ENCODE measurements at places on chromosomes 16 and 17.

DNA sequence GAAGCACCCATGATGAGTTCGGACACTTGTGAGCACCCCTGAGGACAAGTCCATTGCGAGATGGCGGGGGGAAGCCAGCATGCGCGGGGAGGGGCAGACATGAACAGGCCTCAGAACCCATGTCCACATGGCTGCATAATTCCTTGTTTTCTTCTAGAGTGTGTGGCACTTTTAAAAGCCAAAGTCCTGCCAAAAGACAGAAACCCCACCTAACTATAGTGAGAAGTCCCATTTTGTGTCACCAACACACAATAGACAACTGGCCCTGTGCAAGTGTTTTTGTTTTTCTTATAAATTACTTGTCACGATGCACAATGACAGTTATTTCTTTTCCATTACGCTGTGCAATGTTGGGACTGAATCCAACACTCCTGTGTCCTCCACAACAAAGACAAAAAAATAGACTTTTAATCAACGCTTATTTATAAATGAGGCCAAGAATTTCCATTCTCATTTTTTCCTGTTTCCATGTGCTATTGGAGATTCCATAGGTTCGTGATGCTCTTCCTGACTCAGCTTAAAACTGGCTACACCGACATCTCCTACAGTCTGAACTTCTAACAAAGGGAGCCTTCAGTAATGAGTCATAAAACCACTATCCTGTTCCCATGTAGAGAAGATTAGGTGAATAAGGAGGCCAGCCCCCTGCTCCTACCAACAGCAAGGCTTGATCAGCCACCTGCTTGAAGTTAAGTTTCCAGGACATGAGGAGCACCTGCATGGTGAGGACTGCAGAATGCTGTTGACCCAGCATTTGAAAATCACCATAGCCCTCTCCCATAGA is 98.9 kb downstream of the ZNF423 start:
- DNase-seq, result no peak

DNA sequence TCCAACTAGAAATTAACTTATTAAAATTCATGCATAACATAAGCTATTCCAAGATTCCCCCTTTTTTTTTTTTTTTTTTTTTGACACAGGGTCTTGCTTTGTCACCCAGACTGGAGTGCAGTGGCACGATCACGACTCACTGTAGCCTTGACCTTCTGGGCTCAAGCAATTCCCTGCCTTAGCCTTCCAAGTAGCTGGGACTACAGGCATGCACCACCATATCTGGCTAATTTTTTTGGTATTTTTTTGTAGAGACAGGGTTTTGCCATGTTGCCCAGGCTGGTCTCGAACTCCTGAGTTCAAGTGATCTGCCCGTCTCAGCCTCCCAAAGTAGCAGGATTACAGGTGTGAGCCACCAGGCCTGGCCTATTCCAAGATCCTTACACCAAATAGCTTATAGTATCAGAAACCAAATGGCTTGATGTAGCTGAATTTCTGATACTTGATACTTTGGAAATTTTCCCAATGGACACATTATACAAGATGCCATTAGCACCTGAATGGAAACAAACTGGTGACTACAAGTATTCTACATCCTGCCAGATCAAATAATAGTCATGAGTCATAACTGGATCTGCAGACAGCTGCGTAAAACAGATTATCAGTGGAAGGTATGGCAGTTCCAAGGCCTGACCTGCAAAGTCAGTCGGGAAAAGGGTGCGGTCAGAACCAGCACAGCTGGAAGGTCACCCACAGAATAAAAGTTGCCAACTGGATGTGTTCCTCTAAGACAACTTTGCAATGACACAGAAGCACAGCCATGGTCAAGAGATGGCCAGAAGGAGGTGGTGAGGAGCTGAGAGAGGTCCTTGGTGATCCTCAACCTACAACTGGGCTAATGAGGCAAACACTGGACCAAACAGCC is 14.5 kb downstream of the TUBG1 start:
- DNase-seq, result no peak

- DNase-seq, result no peak
Measured at GRCh38 chr17:32335046-32335445, 6.9 kb downstream of the C17orf75 start.

GRCh38 chr16:57566436-57566835 is 24.0 kb downstream of the ADGRG5 start:
- DNase-seq, result peak; percentile 34

- DNase-seq, result no peak
Measured at GRCh38 chr17:5580969-5581368, 3.3 kb downstream of the NLRP1 start.

DNA sequence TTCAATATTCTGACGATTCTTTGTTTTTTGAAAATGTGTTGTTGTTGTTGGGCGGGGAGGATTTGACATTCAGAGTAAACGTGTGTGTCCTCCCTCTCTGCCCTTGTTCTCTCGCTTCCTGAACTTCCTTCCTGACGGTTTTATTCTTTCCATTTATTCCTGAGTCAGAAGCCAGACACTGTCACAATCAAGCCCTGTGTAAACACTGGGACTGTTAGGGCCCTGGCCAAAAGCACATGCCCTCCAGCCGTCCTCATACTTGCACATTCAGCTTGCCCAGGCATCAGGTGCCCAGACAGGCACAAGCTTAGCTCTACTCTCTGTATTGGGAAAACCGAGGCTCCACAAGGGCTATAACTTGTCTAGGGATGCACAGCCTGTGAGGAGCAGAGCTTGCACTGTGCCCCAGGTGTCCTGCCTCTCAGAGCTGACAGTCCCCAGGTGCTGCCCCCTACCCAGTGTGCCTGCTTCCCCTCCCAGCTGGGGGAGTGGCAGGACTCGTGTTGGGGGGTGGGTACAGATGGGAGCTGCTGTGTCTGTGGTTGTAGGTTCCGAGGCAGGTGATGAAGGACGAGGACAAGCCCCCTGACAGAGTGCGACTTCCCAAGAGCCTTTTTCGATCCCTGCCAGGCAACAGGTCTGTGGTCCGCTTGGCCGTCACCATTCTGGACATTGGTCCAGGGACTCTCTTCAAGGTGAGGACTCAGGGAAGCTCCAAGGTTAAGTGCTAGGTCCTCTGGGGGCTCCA is 9.7 kb downstream of the ADGRG3 start:
- no peak for DNase-seq

DNA sequence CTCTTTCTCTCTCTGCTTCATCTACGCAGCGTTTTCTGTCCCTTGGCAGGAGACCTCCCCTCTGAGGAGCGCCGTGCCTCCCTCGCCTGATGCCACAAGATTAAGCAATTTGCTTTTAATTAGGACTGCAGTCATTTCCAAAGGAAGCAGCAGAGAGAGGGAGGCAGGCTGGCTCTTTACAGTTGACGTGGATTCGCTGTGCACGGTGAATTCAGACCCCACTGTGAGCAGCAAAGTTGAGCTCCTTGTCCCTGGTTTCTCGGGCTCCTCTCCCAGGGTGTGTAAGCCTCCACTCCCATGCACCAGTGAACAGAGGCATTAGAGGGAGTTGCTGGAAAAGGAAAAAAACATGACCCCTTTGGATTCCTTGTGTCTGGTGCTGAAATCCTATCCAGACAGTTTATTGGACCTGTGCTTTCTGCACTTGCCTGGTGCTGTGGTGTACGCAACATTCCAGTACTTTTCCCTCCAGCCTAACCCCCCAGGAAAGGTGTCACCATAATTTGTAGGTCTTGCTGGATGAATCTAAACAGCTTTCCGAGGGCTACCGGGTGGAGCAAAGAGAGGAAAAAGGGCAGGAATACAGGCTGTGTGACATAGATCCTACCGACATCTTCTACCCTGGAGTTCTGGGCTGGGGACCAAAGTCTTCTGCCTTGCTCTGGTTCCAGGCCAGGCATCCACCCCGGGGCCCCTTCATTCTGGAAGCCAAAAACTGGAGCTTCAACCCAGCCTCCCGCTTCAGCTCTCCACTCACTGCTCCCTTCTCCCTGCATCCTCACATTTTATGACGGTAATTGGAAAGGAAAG is 171.0 kb downstream of the MAF start:
- no peak for DNase-seq

DNA sequence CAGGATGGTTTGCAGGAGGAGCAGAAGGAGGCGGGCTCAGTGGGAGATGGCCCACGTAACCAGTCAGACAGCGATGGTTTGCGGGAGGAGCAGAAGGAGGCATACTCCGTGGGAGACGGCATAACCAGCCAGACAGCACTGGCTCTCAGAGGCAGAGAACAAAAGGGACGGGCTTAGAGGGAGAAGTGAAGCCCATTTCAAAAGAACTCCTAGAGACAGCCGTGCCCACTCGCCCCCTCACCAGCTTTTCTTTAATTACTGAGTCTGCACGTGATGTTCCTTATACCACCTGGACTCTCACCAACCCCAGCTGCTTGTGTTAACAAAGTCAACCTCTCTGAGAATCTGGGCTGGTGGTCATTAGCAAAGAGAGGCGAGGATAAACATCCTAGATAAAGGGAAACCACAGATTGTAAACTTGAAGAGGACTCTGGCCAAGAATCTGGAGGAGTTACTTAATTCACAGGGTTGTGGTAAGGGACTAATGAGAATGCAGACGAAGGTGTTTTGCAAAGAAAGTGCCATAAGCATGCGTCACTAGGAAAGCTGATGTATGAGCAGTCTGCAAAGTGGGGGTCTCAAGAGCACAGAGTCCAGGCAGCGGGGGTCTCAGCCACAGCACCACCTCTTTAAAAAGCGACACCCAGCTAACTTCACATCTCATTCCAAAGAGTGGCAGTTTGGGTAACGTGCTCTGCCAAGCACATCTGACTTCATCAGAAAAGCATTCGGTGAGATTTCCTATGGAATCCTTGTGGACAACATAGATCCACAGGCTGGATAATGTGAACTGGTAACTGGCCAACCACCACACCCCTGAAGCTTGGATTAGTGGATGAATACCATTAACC is 51.7 kb downstream of the NXN start:
- no peak for DNase-seq

DNA sequence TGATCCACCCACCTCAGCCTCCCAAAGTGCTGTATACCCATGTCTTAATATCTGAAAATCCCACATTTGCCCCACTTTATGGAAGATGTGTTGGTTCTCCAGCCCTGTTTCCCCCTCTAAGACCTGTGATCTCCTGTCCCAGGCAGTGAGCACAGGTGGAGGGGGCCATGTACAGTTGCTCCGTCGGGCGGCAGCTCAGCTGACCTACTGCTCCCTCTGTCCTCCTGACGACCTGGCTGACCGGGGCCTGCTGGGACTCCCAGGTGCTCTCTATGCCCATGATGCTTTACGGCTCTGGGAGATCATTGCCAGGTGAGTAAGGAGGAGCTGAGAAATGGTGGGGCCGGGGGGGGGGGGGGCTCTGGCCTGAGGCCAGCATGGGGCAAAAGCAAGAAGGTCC is 6.7 kb upstream of the RNASEK start:
- no peak for DNase-seq

- DNase-seq, result peak; percentile 57
Measured at GRCh38 chr16:56357765-56358322, 67.5 kb downstream of the AMFR start.

DNA sequence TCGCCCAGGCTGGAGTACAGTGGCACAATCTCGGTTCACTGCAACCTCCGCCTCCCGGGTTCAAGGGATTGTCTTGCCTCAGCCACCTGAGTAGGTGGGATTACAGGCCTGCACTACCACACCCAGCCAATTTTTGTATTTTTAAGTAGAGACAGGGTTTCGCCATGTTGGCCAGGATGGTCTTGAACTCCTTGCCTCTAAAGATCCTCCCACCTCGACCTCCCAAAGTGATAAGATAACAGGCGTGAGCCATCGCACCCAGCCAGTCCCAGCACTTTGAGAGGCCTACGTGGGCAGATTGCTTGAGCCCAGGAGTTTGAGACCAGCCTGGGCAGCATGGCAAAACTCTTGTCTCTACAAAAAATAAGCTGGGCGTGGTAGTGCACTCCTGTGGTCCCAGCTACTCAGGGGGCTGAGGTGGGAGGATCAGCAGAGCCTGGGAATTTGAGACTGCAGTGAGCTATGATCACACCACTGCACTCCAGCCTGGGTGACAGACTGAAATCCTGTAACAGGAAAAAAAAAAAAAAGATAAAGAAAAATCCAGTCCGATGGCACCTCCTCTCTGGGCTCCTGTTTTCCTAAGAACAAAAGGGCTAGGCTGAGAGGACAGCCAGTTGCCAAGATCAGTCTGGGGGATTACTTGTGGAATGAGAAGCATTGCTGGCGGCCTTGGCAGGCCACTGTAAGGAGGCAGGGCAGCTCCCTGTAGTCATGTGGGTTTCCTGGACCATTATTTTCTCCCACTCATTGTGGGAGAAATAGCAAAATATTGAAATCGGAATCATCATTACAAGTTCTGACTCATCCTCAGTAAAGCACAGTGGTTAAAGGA is 3.0 kb upstream of the PIPOX start:
- no peak for DNase-seq
